ENCODE measurements at places on chromosomes 16 and 17.

DNA sequence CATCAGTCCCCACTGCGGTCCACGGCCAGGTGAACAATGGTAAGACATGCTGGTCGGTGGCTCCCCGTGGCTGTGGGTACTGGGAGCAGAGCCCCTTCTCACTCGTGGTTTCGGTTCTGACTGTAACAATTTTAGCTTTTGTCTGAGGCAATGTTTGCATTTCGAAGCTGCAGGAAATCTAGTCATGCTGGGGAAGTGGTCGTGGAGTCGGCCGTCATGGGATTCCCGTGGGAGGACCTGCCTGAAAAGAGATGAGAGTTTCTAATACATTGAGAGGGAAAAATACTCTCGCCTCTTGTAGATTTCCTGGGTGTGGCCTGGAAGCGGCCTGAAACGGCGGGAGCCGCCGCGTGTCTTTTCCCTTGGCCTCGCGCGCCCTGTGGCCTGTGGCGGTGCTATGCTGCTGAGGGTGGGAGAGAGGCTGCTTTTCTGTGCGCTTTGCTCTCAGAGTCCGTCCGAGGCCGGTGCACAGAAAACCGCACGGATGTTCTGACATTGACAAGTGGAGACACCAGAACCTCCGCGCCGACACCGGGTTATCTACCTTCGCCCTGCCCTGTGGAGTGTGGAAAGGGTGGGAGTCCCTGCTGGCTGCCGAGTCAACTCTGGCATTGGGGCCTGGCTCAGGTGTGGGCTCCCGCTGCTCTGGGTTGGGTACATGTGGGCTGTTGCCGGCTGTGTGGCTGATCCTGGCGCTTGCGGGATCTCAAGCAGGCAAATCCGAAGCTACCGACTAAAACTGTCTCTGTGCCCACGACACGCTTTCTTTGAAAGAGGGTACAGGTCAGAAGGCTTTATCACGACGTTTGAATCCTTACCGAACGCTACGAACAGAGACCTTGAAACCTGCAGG is 60.8 kb downstream of the WDR45B start:
- DNase-seq: no peak

DNA sequence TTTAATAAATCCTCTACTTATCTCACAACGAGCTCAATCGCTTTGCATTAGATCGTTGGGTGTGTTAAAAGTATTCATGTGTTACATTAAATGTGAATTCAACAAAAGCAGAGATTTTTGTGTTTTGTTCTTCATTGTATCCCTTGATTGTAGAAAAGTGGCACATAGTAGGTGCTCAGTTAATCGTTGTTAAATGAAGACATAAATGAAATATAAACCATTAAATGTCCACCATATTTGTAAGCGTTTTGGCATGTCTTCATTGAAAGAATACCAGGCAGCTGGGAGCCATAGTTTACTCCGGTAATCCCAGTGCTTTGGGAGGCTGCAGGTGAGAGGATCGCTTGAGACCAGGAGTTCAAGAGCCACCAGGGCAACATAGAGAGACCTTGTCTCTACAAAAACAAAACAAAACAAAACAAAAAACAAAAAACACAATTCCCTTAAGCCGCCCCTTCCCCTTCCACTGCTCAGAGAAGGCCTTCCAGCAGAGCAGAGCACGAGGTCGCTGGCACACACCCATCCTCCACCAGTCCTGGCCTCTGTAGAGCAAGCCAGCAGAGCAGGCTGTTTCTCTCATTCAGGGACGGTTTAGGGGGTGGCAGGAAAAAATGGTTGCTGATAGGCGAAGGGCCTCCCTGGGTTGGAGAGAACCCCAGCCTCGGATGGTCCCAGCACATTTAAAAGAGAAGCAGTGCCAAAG is 673 bp upstream of the CHD9 start:
- peak; percentile 68 for DNase-seq

DNA sequence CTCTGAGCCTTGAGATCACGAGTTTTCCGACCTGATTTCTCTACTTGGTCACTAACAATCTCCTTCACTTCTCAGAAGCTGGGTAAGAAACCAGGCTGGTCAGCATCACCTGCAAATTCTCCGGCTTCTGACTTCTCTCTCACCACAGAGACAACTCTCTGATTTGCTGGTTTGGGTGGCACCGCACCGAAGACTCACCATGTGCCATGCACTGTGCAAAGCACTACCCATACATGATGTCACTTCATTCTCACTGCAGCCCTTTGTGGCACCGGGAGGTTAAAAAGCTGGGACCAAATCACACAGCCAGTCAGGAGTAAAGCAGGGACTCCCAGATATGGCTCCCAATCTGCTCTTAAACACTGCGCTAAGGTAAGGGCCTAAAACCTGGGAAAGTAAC is 647 bp downstream of the VAC14 start:
- DNase-seq: no peak

DNA sequence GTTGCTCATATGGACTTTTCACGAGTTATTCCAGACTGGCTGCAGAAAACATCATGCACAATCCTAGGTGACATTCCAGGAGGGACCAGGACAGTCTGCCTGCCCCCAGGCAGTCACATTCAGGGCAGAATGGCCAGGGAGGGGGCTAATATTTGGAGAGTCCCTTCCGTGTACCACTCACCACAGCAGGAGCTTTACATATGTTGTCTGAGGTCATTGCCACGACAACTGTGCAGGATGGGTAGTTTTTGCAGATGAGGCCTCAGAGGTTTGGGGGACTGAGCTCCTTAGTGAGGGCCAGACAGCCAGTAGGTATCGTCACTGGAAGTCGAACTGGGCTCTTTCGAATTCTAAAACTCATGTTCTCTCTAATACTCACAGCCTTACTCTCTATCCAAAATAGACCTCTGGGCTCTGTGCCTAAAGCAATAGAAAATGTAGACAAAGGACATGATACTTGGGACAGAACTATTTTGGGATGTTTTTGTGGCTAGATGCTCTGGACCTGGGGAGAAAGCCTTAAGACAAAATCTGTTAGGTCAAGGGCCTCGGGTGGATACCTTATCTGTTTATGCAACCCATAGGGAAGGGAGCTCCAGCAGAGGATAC is 338.5 kb downstream of the MAF start:
- no peak for DNase-seq

DNA sequence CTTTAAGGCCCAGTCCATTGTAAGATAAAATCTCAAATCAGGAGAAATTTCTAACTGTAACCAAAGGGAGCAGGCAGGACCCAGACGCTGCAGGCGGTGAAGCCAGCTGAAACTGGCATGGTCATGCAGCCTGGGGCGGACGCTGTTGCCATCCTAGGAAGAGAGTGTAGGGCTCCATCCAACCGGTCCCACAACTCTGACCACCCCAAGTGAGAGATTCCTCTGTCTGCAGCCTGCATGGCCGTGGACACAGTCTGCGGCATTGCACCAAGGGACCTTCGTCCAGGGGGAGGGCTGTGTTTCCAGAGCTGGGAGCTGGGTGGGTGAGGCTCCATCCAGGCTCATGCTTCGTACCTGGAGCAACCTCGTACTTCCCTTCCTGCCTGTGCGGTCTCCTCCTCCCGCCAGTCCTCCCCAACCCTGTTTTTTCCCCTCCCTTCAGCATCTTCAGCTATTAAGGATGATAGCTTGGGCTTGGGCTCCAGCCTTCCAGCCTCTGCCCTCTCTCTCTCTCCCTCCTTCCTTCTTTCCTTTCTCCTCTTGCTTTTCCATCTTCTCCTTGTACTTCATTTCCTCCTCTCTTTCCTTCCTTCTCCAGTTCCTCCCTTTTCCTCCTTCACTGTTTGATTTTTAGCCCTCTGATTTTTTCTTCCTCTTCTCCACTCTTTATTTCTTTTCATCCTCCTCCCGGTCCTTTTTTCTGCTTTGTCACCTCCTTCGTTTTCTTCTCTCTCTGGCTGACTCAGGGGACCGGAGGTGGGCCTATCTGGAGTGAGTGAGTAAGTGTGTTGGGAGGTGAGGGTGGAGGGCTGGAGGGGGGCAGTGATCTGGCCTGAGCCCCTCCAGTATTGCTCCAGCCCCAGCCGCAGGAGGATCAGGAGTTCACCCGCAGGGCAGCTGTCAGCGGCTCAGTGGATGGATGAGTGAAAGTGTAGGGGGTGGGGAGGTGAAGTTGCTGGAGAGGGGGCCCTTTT is 17.0 kb upstream of the LHX1 start:
- no peak for DNase-seq

Data from MG63 (cell line).